ENCODE measurements at places on chromosomes 1 and 21.
A peak's percentile ranks its signal among the peaks of the same experiment; 100 is the strongest.

GRCh38 chr21:34613679-34614627 is 960 bp downstream of the RCAN1 start:
- DNase-seq: peak; percentile 34
- no peaks in the 10 kb centered on the region for H3K36me3 ChIP-seq
- H3K27me3 ChIP-seq: peaks cover 10% of the 10 kb centered on the region
- peaks cover 13% of the 10 kb centered on the region for H3K4me1 ChIP-seq
- no peak overlapping the region for H3K27ac ChIP-seq
- H3K4me3 ChIP-seq: peak overlapping the region; percentile 59

GRCh38 chr1:27233667-27234048 is 774 bp upstream of the WDTC1 start:
- H3K27ac ChIP-seq: peak overlapping the region; percentile 63
- no peaks in the 10 kb centered on the region for H3K36me3 ChIP-seq
- no peaks in the 10 kb centered on the region for H3K27me3 ChIP-seq
- H3K4me3 ChIP-seq: peak overlapping the region; percentile 77

- no peak overlapping the region for H3K27ac ChIP-seq
- no peak overlapping the region for H3K4me3 ChIP-seq
- no peaks in the 10 kb centered on the region for H3K4me1 ChIP-seq
- DNase-seq: no peak
These were observed 157.3 kb downstream of the NTMT2 start for GRCh38 chr1:170303034-170303433.

- no peak overlapping the region for H3K4me3 ChIP-seq
- no peaks in the 10 kb centered on the region for H3K27me3 ChIP-seq
- no peaks in the 10 kb centered on the region for H3K4me1 ChIP-seq
- no peak overlapping the region for H3K27ac ChIP-seq
- H3K36me3 ChIP-seq: no peaks in the 10 kb centered on the region
These were observed 24.2 kb downstream of the CYP4A22 start for GRCh38 chr1:47161298-47162040.

- no peaks in the 10 kb centered on the region for H3K4me1 ChIP-seq
- DNase-seq: no peak
- H3K36me3 ChIP-seq: no peaks in the 10 kb centered on the region
- no peak overlapping the region for H3K27ac ChIP-seq
These were observed 563.9 kb downstream of the NPHP4 start for GRCh38 chr1:5428351-5428750.

GRCh38 chr1:164781972-164782371 is 223.0 kb downstream of the PBX1 start:
- no peak overlapping the region for H3K4me3 ChIP-seq
- no peak overlapping the region for H3K27ac ChIP-seq
- no peaks in the 10 kb centered on the region for H3K27me3 ChIP-seq
- DNase-seq: no peak
- no peaks in the 10 kb centered on the region for H3K36me3 ChIP-seq

Data from K562 (cell line).